ENCODE measurements at places on chromosomes 7 and 10. TPM values are rescaled to one million over a fixed set of nuclear protein-coding genes. Genes with fewer than 3 reads are reported as not detected.

LEP gene
- total RNA-seq: not detected

KLF14 gene
- total RNA-seq: 0.15 TPM

OPN4 gene
- total RNA-seq: not detected

TPST1 gene
- total RNA-seq: 37.7 TPM

ASIC3 gene
- total RNA-seq: not detected

ZCWPW1 gene
- 0.32 TPM for total RNA-seq

FAM241B gene
- total RNA-seq: not detected

KIAA1217 gene
- 2.6 TPM for total RNA-seq

GIMAP8 gene
- total RNA-seq: 104 TPM

LDB1 gene
- total RNA-seq: 24.0 TPM

CHAT gene
- total RNA-seq: not detected

CRPPA gene
- 1.7 TPM for total RNA-seq

BAMBI gene
- total RNA-seq: 1.3 TPM

SEMA3C gene
- total RNA-seq: 5.9 TPM

PALD1 gene
- 5.2 TPM for total RNA-seq

UPK3BL2 gene
- total RNA-seq: 0.65 TPM

VWDE gene
- total RNA-seq: 0.65 TPM

TRPV5 gene
- total RNA-seq: not detected

RNLS gene
- total RNA-seq: 3.2 TPM

FAM170B gene
- total RNA-seq: not detected

CH25H gene
- not detected for total RNA-seq

PON1 gene
- not detected for total RNA-seq

SKIDA1 gene
- total RNA-seq: 0.46 TPM

LDB3 gene
- not detected for total RNA-seq

RPEL1 gene
- 0.32 TPM for total RNA-seq

LIPJ gene
- total RNA-seq: not detected

GHRHR gene
- total RNA-seq: not detected

ANKRD61 gene
- not detected for total RNA-seq

GIMAP7 gene
- total RNA-seq: 46.1 TPM

UCMA gene
- total RNA-seq: not detected

ANKRD2 gene
- 2.1 TPM for total RNA-seq

FLNC gene
- 74.8 TPM for total RNA-seq

NKX1-2 gene
- total RNA-seq: not detected

MRPS24 gene
- 85.0 TPM for total RNA-seq

MMRN2 gene
- total RNA-seq: 377 TPM

HYCC1 gene
- total RNA-seq: 61.7 TPM
